Activated CD4-positive, alpha-beta T cell treated with anti-CD3 and anti-CD28 coated beads for 1 hour (primary cell): ENCODE measurements at places on chromosomes 7 and 10.

- no peak for DNase-seq
Observed at GRCh38 chr10:132389433-132390169, 7.4 kb upstream of the PWWP2B start.

DNA sequence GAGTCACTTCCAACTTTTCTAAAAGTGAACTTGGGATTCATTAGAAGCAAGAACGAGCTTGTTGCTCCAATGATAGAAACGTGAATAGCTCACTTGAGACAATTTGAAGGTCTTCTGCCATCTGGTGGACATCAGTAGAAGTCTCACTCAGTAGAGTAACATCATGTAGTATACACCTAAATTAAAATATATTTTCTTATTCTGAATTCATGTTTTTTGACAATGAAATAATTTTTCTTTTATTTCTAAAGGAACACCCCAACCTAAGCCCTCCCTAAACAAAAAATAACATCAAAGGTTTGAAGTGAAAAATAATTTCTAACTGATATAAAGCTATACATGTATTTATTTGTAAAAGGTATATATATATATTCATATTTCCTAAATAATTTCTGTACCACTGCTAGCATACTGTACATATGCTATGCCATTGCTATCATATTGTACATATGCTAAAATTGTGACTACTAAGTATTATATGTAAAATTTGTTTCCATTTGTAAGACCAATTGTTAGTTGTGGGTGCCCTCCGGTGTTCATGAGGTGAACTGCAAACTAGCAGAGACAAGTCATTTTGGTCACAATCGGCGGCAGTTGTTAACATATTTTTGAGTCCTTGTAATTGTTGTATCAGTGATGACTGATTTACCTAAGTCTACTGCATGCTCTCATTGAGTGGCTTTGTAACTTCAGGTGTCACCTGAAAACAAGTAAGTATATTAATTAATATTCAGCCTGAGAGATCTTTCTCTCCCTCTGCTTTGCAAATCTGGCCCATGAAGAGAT, 121.9 kb downstream of the PTPRZ1 start:
- no peak for DNase-seq

DNA sequence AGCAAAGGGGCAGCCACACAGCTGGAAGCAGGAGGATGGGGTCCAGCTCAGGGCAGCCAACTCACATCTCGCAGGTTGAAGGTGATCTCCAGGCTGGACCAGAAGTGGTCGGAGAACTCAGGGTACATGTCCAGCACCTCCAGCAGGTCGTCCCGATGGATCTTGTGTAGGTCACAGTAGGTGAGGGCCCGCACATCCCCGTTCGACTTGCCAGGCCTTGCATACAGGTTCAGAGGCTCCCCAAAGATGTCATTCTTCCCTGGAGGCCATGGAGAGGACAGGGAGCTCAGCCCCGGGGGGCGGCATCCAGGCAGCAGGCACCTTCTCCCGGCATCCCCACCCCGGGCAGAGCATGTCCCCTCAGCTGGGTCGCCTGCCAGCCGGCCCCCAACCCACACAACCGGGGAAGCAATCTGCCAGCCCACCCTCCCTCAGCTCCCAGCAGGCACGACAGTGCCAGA, 29.3 kb downstream of the KCNH2 start:
- no peak for DNase-seq

GRCh38 chr7:91299952-91300775, 35.9 kb downstream of the FZD1 start:
- DNase-seq, result no peak

DNA sequence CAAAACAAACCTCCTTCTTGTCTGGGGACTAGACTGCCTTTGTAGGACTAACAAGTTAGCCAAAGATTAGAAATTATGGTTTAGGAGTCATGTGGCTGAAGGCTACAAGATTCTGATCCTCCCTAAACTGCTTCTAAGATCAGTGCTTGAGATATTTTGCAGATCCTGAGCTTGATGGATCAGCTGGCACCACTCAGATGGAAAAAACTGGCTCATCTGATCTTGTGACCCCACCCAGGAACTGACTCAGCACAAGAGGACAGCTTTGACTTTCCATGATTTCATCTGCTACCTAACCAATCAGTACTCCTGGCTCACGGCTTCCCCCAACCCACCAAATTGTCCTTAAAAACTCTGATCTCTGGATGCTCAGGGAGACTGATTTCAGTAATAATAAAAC, 271.5 kb upstream of the TAC1 start:
- DNase-seq, result no peak

GRCh38 chr7:47493976-47494911, 87.7 kb downstream of the TNS3 start:
- no peak for DNase-seq

DNA sequence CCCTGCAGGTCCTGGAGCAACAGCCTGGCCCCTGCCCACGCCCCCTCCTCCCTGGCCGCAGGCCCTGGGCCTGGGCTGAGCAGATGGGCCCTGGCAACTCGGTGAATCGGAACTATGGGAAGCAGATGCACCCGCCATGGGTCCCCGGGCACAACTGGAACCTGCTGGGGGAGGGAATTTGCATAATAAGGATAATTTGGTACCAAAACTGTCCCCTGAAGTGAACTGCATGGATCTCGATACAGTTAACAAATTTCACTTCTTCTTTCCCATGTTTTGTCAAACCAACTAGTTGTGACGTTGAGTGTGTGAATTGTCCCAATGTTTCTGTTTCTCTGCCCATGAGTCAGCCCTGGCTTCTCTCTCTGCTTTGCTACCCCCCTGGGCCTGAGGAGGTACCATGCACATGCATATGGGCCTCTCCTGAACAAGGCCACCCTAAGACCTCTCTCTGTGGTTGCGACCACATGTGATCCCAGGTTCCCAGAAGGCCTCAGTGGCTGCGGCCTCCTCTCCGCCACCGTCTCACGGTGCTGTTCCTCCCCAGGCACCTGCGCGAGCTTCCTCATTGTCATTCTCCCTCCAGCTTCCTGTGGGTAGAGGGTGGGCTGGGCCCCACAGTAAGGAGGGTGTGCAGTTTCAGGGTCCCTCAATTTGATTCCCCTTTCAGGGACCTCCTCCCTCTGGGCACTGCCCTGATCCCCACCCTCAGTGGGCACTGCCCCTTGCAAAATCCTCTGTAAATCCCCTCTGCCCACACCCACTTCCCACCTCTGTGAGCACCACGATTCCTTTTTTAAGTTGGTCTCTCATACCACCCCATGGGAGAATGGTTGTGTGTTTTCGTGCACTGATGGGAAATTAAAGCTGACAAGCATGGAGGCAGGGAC, 40.0 kb downstream of the FIGNL1 start:
- no peak for DNase-seq

DNA sequence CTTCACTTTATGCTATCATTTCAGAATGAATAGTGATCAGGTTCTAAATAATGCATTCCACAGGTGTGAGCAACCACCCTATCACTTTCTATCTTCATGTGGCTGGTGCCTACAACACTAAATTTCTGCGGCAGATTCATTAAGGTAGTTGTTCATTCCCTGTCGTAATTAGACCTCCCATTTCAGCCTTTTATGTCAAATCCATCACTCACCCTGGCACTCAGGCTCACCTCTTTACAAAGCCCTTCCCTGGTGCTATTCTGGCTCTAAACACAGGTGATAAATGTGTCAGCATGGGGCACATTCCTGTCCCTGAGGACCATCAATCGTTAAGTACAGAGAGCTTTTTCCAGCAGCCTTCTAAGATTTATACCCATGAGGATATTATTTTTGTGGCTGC, 300.0 kb upstream of the C7orf33 start:
- DNase-seq, result no peak

GRCh38 chr10:5284311-5285057, 80.3 kb upstream of the UCN3 start:
- DNase-seq, result no peak

- DNase-seq, result no peak
Observed at GRCh38 chr7:103765901-103766300, 223.6 kb downstream of the RELN start.

GRCh38 chr10:85524001-85524666, 842.5 kb downstream of the GRID1 start:
- DNase-seq, result no peak

DNA sequence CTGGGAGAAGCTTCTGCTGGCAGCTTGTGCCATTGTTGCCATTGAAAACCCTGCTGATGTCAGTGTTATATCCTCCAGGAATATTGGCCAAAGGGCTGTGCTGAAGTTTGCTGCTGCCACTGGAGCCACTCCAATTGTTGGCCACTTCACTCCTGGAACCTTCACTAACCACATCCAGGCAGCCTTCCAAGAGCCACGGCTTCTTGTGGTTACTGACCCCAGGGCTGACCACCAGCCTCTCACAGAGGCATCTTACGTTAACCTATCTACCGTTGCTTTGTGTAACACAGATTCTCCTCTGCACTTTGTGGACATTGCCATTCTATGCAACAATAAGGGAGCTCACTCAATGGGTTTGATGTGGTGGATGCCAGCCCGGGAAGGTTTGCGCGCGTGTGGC, 220.7 kb downstream of the ADK start:
- DNase-seq, result no peak

DNA sequence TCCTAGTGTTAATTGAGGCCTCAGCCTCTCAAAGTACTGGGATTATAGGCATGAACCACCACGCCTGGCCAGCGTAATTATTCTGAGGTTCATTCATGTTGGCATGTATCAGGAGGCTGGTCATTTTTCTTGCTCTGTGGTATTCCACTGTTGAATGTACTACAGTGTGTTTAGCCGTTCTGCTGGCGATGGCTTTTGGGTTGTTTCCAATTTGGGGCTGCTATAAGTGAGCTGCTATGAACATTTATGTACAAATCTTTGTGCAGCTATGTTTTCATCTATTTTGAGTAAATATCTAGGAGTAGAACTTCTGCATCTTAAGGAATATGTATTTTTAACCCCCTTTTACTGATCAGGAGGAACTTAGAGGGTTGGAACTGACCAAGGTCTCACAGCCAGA, 145.8 kb downstream of the AUTS2 start:
- no peak for DNase-seq

DNA sequence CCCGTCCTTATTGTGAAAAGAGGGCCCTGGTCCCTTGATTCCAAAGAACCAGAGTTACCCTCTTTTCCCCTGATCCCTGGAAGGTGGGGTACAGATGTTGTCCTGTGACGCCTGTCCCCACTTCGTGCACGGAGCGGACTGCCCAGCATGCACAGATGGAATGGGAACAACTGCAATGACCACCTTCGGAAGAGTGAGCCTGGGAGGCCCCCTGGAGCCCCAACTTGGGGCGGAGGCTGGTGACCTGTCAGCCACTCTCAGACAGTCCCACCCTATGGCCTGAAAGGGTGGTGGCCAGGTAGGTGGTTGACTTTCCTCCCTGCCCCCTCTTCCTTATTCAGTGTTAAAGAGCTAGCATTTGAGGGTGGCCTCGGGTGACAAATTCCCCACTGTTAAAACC, 196.6 kb upstream of the GALNT17 start:
- DNase-seq, result no peak

DNA sequence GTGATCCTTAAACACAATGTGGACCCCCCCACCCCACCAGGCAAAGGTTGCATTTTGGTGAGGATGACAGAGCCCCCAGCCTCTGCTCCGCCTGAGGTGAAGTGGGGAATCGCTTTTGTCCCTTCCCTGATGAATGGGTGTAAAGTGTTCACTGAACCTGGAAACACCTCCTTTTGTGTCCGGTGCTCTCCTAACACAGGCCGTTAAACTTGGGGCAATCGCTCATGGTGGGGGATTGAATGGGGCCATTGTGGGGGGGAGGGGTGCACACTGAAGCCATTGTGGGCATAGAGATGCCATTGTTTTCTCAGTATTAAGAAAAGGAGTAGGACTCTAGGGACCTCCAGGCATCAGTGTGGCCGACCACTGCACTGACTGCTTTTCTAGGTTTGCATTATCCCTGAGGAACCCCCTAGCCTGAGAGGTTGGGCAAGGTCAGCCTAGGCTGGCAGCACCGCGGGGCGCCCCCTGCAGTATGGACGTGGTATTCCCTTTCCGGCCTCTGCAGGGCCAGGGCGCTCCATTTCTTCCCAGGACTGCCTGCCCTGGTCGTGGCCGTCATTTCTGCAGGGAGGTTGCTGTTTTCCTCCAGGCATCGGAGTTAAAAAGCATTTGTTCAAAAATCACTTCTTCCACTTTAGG, 158.3 kb downstream of the TCF7L2 start:
- DNase-seq, result no peak

- no peak for DNase-seq
Observed at GRCh38 chr10:126250045-126250444, 138.2 kb downstream of the ADAM12 start.

DNA sequence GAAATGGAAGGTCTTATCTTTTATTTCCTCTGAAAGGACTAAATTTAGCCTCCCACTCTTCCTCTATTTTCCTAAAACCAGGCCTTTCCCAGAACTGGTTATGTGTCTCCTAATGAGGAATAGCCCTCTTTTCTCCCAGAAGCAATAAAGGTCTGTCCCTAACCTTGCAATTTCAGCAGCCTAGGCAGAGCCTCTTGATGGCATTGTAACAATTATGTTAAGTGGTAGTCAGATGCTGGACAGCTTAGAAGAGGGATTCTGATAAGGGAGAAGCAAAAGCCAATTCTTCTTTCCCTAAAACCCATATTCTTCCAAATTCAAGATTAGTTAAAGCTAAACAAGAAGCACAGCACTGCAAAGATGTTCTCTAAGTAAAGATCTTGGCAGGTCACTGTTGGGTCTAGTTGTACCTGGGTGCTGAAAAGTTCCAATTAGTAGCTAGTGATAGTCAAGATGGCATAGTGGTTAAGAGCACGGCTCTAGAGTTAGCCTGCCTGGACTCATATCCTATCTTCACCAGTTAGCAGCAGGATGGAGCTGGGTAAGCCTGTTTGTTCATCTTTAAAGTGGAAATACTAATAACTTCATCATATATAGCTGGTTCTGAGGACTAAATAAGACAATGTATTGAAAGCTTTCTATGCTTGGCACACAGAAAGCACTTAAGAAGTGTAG, 14.3 kb upstream of the KCNIP2 start:
- DNase-seq, result no peak

- DNase-seq, result no peak
Observed at GRCh38 chr7:46452561-46453135, 531.6 kb upstream of the IGFBP3 start.

DNA sequence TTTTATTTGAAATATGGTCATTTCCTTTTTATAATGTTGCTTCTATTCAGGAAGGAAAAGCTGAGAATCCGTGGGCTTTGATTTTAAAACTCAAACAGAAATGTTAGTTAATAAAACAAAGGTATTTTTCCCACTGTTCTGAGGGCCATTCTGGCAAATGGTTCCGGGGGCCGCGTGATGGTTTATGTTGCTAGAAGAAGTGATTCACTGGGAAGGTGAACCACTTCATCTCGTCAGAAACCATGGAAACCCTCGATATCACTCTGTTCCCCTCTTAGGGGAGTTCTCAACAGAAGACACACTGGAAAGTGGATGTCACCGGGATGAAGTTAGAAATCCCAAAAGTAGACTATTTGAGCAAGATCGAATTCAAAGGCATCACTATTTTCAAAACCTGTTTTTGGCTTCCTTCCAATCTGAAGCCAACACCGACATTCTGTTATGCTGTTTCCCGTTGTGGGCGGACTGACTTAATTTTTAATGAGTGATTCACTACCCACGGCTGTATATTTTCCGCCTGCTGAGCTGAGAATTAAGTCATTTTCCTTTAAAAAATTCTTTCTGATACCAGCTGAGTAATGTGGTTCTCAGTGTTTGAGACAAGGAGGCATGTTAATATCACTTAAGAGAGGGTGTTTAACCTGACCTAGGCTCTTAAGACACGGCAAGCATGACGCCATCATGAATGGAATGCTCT, 84.1 kb downstream of the PTPRE start:
- DNase-seq, result peak; percentile 21
